Progenitor cell of endocrine pancreas (in vitro differentiated cells): ENCODE measurements at places on chromosomes 12 and 14. TPM values are rescaled to one million over a fixed set of nuclear protein-coding genes. Genes with fewer than 3 reads are reported as not detected.
A peak's percentile ranks its signal among the peaks of the same experiment; 100 is the strongest.

Gene MLEC
- total RNA-seq, result 174 and 187 TPM in 2 replicates

DNA sequence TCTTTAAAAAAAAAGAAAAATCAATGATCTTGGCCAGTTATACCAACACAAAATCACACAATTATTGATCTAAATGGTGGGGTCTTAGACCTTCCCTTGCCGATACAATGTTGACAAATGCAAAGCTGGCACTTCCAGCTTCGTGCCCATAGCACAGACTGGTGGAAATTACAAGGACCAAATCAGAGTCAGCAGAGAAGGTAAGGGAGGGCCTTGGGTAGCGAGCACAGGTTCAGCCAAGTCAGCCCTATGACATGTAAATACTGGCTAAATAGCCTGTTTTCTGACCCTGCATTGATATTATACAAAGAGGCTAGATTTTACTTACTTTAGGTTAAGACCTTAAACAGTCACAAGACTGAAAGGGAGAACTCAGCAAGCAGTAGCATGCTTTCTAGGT, 30.3 kb upstream of the WDR89 start:
- peaks cover 10% of the 10 kb centered on the region for H3K4me1 ChIP-seq
- H3K36me3 ChIP-seq, result peaks cover 3% of the 10 kb centered on the region
- no peak for DNase-seq
- H3K4me3 ChIP-seq, result no peak overlapping the region
- no peaks in the 10 kb centered on the region for H3K27me3 ChIP-seq

DNA sequence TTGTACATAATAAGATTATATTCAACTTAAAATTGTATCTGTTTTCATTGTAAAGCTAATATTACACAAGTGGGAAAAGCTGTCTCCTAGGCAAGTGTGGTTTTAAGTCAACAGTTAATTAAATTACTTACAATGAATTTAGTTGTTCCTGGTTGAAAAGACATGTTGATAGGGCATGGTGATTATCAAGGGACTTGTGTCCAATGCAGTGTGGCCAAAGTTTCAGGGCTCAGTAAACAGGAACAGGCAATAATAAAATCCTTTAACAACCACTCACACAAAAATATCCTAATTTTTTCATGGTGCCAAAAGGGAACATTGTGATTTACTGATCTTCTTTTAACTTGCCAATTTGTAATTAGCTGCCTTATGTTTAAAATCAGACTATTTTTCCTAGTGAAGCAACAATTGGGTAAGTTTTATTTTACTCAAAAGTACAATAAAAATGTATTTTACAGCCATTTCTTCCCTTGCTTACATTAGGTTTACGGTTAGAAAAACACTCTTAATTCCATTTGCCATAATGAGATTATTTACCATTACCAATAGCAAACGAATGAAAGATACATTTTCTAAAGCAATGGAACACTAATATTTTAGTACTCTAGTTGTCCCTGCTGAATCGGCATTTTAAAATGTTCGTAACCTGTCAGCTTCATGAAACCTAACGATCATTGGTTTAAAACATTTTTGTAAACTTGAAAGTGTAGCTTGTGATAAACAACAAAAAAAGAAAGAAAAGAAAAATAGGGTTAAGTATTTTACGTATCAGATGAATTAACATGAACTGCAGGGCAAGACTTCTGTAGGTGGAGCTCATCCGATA, 1.8 kb upstream of the WNK1 start:
- H3K4me3 ChIP-seq, result no peak overlapping the region
- H3K27me3 ChIP-seq, result no peaks in the 10 kb centered on the region
- peaks cover 19% of the 10 kb centered on the region for H3K4me1 ChIP-seq
- no peaks in the 10 kb centered on the region for H3K36me3 ChIP-seq

Gene SNRNP35
- total RNA-seq, result 29.2 and 29.8 TPM in 2 replicates

DNA sequence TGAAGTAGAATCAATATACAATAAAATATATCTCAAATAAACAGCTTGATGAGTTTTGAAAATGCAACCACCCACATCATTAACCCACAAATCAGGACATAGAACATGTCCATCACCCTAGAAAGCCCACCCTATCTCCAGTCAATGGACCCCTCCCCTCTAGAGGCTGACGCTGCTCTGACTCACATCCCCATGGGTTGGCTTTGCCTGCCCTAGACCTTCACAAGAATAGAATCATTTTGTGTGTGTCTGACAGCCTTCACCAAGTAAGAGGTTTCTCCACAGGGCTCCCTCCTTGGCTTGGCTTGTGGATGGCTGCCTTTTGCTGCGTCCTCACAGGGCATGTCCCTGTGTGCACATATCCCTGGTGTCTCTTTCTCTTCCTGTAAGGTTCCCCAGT, 250.2 kb upstream of the RTL1 start:
- H3K4me1 ChIP-seq, result peaks cover 13% of the 10 kb centered on the region
- H3K4me3 ChIP-seq, result no peak overlapping the region
- H3K36me3 ChIP-seq, result no peaks in the 10 kb centered on the region
- no peak for DNase-seq
- no peaks in the 10 kb centered on the region for H3K27me3 ChIP-seq

- H3K27me3 ChIP-seq, result no peaks in the 10 kb centered on the region
- H3K27ac ChIP-seq, result no peak overlapping the region
- H3K4me1 ChIP-seq, result no peaks in the 10 kb centered on the region
- no peak overlapping the region for H3K4me3 ChIP-seq
Observed at GRCh38 chr12:67599691-67600090, 48.9 kb upstream of the DYRK2 start.

- no peak for DNase-seq
- no peaks in the 10 kb centered on the region for H3K27me3 ChIP-seq
- H3K4me3 ChIP-seq, result no peak overlapping the region
- peaks cover 3% of the 10 kb centered on the region for H3K36me3 ChIP-seq
Observed at GRCh38 chr14:24972844-24973243, 77.1 kb downstream of the STXBP6 start.

- H3K4me1 ChIP-seq, result peaks cover 36% of the 10 kb centered on the region
- H3K4me3 ChIP-seq, result no peak overlapping the region
- H3K27me3 ChIP-seq, result no peaks in the 10 kb centered on the region
- H3K36me3 ChIP-seq, result peaks cover 3% of the 10 kb centered on the region
- DNase-seq, result no peak
Observed at GRCh38 chr12:16325426-16325825, 22.0 kb upstream of the MGST1 start.

Gene LRRIQ1
- total RNA-seq, result 11.3 and 13.1 TPM in 2 replicates

- no peak overlapping the region for H3K27ac ChIP-seq
- no peaks in the 10 kb centered on the region for H3K36me3 ChIP-seq
- no peak for DNase-seq
- no peak overlapping the region for H3K4me3 ChIP-seq
- H3K4me1 ChIP-seq, result peaks cover 8% of the 10 kb centered on the region
Observed at GRCh38 chr12:93338598-93338997, 39.1 kb upstream of the NUDT4 start.

Gene TCL1B
- total RNA-seq, result not detected in 2 replicates

GRCh38 chr12:124531281-124531745, 36.1 kb downstream of the NCOR2 start:
- DNase-seq, result no peak
- H3K27me3 ChIP-seq, result no peaks in the 10 kb centered on the region
- no peak overlapping the region for H3K4me3 ChIP-seq
- no peak overlapping the region for H3K27ac ChIP-seq

- peaks cover 9% of the 10 kb centered on the region for H3K36me3 ChIP-seq
- H3K27ac ChIP-seq, result no peak overlapping the region
- no peaks in the 10 kb centered on the region for H3K4me1 ChIP-seq
- H3K27me3 ChIP-seq, result no peaks in the 10 kb centered on the region
Observed at GRCh38 chr14:21486640-21487087, 9.7 kb downstream of the TOX4 start.

GRCh38 chr12:85281636-85282312, 1.8 kb downstream of the ALX1 start:
- H3K27ac ChIP-seq, result peak overlapping the region; percentile 35
- H3K4me3 ChIP-seq, result peak overlapping the region; percentile 94

Gene IL22
- total RNA-seq, result not detected in 2 replicates

- peaks cover 11% of the 10 kb centered on the region for H3K4me1 ChIP-seq
- DNase-seq, result no peak
- H3K27ac ChIP-seq, result peak overlapping the region; percentile 80
- no peaks in the 10 kb centered on the region for H3K36me3 ChIP-seq
Observed at GRCh38 chr12:1083151-1083888, 92.3 kb downstream of the ERC1 start.

DNA sequence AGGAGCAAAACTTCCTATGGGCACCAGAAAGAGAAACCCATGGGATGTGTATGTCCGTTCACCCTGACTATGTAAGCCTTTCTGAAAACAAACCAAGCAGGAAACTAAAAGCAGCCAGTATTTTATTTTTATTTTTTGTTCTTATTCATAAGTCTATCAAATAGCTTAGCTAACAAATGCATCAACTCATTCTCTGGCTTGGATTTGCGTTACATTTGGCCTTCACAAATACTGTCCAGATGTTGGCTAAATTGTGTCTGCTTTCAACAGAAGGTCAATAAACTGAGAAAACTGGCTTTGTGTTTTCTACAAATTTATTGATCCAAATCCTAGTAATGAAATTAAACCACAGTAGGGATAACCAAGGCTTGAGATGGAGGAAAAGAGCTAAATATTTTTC, 379.0 kb downstream of the NOVA1 start:
- no peak overlapping the region for H3K27ac ChIP-seq
- H3K27me3 ChIP-seq, result no peaks in the 10 kb centered on the region
- H3K4me3 ChIP-seq, result no peak overlapping the region
- peaks cover 3% of the 10 kb centered on the region for H3K4me1 ChIP-seq
- no peaks in the 10 kb centered on the region for H3K36me3 ChIP-seq

Gene CIROP
- not detected in 2 replicates for total RNA-seq

- H3K4me1 ChIP-seq, result no peaks in the 10 kb centered on the region
- no peak for DNase-seq
- no peak overlapping the region for H3K27ac ChIP-seq
- H3K4me3 ChIP-seq, result no peak overlapping the region
- H3K36me3 ChIP-seq, result peaks cover 11% of the 10 kb centered on the region
Observed at GRCh38 chr12:112236786-112237185, 111.4 kb downstream of the TRAFD1 start.

GRCh38 chr14:75315144-75315543, 36.5 kb downstream of the FOS start:
- peaks cover 6% of the 10 kb centered on the region for H3K4me1 ChIP-seq
- no peaks in the 10 kb centered on the region for H3K36me3 ChIP-seq
- peaks cover 5% of the 10 kb centered on the region for H3K27me3 ChIP-seq
- no peak overlapping the region for H3K4me3 ChIP-seq
- DNase-seq, result no peak
- no peak overlapping the region for H3K27ac ChIP-seq

DNA sequence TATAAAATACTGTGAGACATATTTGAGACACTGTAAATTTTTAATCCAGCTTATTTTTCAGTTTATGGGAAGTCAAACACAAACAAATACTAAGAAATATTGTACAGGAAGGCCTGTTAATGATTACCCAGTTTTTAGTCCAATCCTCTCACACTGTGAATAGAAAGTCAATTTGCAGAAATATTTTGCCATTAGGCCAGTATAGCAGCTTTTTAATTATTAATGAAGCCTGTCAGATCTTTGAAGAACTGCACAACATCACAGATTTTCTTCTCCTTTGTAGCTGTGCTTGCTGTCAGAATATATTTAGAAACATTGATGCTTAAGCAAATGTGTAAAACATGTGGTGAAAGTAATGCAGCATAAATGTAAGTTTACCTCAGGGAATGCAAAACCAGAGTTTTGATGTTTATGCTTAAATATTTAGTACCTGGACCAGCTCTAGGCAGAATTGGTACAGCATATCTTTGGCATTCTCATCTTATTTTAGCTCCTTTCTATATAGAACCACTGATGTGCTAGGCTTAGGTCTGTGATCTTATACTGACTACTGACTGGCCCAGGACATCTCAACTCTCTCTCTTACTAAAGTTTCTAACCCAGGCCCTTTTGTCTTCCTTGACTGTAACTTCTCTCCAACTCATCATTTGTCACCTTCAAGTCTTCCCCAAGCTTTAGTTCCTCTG, 230.8 kb upstream of the NAV3 start:
- H3K36me3 ChIP-seq, result no peaks in the 10 kb centered on the region
- peak overlapping the region; percentile 12 for H3K27ac ChIP-seq
- peaks cover 11% of the 10 kb centered on the region for H3K4me1 ChIP-seq
- DNase-seq, result no peak

Gene PTPRQ
- 0.16 and 0.19 TPM in 2 replicates for total RNA-seq

GRCh38 chr12:39805651-39806050, 186.0 kb upstream of the ABCD2 start:
- H3K4me1 ChIP-seq, result peaks cover 17% of the 10 kb centered on the region
- H3K4me3 ChIP-seq, result no peak overlapping the region
- no peaks in the 10 kb centered on the region for H3K27me3 ChIP-seq
- DNase-seq, result no peak

Gene RNASE7
- not detected in 2 replicates for total RNA-seq

DNA sequence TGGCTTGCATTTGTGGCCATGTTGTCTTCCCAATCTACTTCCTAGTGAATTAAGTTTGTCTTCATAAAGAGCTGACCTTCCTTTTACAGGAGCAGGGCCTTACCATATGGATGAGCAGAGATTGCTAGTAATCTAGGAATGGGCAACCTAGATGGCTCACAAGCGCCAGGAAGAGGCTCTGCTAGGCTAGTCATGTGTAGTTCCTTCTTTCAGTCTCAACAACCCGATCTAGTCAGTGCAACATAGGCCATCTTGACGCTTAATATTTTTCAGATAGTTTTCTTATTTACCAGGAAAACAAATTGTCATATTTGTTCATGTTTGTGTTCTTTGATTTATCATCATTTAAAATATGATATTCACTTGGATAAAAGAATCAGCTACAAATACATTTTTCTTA, 48.2 kb upstream of the TPH2 start:
- no peaks in the 10 kb centered on the region for H3K27me3 ChIP-seq
- H3K4me1 ChIP-seq, result no peaks in the 10 kb centered on the region

DNA sequence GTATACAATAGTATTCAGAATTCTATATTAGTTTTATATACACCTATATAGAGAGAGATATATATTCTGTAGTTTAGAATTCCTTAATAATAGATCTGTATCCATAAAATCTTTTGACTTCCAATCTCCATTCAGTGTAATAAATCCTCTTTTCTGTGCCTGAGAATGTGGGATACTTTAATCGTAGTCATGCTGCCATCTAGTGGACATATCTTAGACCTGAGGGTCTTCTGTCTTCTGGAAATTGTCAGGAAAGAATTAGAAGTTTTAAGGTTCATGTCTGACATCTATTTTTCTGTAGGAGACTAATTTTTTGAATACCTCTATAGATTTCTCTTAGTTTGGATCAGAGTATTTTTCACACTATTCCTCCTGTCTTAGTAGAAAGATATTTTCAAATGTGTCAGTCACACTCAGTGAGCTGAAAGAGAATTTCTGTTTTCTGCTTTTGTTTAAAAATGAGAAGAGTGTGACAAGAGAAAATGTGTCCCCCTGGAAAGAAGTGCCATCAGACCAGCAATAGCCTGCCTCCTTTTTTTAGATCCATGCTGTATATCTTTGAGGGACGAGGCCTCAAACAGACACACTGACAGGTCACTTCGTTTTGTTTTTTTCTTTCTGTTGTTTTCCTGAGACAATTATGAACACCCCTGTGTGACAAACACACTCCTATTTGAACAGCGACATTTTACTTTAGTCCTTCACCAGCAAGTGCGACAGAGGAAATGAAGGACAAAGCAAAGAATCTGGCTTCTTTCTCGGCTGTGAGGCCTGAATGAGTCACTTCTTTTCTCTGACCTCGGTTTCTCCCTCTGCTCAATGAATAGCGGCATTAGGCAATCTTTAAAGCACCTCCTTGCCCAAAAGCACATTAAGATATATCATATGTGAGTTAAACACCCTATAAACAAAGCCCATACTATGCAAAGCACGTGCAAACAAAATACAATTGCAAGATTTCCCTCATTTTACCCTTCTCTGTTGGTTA, 96.3 kb downstream of the GALC start:
- H3K36me3 ChIP-seq, result no peaks in the 10 kb centered on the region
- H3K4me1 ChIP-seq, result peaks cover 10% of the 10 kb centered on the region
- H3K27ac ChIP-seq, result no peak overlapping the region

GRCh38 chr14:22977684-22978486, 4.5 kb downstream of the AJUBA start:
- peak overlapping the region; percentile 100 for H3K27ac ChIP-seq
- H3K4me3 ChIP-seq, result peak overlapping the region; percentile 82
- DNase-seq, result peak; percentile 76
- H3K36me3 ChIP-seq, result peaks cover 40% of the 10 kb centered on the region
- H3K27me3 ChIP-seq, result no peaks in the 10 kb centered on the region
